ENCODE measurements at places on chromosomes 16 and 17.

DNA sequence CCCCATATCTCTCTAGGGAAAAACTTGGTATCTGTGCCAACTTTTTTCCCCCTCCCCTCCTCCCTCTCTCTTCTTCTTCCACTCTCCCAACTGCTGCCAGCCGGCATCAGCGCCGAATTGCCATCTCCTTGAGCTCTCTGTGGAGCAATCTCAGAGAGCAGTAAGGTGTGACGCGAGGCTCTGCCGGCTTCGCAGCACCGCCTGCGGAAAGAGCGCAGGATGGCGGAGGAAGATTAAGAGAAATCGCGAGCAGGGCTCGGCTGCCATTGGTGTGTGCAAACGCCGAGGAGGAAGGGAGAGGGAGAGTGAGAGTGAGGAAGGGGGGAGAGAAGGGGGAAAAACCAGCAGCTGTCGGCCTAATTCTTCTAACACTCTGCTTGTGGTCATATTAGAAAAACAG lies 44.2 kb downstream of the NEUROD2 start:
- DNase-seq: no peak

- no peak for DNase-seq
These were observed 17.7 kb upstream of the KCTD5 start for GRCh38 chr16:2664574-2664982.

DNA sequence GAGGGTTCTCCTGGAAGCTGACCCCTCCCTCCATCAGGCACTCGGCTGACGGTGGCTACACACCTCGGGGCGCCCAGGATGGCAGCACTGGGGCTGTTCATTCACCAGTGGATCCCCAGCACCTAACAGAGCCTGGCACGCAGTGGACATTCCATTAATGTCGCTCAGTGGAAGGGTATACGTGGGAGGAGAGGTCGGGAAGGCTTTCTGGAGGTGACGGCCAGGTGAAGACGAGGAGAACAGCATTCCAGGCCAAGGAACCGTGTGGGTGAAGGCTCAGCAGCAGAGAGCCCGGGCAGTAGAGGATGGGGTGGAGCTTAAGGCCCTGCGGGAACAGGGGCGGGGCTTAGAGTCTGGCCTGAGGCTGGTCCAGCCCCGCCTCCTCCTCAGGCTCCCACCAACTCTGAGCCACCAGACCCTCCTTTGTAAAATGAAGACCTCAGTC lies 2.5 kb upstream of the HS3ST6 start:
- DNase-seq: peak; percentile 17

DNA sequence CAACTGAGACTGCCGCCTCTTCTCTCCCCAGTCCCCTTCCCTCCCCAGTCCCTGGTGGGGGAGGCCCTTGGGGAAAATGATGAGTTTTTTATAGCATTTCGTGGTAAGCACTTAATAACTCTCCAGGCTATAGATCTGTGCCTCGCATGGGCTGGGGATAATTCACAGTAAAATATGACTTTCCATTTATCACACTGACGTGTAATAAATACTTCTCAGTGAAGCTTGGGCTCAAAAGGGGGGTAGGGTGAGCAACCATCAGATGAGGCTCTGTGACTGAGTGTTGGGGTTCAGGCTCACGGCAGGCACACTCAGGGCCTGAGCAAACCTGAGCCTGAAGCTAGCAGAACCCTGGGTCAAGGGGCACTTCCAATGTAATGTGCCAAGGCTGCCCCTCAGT lies 101.6 kb downstream of the CCT6B start:
- no peak for DNase-seq

DNA sequence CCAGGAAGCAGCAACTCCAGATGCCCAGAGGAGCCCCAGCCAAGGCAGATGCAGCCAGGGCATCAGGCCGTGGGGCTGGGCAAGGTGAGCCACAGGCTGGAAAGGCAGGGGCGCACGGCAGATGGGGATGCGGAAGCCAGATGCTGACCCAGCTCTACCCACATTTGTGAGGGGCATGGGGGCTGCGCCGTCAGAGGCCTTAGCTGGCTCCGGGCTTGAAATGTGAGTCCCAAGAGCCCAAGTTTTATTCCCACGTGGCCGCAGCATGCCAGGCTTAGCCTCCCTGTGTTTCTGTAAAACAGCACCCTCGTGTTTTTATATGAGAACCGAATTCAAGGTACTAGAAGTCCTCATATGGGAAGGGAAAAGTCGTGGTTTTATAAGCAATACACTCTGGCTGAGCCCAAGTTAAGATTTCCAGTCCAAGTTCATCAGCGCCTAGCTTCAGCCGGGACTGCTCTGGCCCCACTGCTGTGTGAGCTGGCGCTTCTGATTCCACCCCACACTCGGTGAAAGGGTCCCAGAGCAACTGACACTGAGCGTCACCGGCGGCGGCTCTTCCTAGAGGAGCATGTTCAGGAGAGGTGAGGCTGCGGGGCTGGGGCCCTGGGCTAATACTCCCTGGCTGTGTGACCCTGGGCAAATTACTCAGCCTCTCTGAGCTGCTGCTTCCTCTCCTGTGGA lies 6.7 kb upstream of the C16orf95 start:
- DNase-seq: peak; percentile 81

DNA sequence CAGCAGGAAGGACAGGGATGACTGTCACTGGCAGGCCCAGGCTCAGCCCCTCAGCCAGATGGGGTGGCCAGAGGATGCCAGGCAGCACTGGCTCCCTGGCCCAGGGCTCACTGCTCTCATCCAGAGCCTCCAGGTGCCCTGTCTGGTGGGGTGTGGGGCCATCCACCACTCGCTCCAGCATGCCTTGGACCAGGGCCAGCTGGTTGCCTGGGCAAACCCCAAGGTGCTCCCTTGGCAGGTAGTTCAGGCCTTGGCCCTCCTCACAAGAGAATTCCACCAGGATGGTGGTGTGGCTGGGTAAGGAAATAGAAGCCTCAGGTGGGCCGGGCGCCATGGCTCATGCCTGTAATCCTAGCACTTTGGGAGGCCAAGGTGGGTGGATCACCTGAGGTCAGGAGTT lies 29.4 kb downstream of the LGALS9 start:
- DNase-seq: no peak

DNA sequence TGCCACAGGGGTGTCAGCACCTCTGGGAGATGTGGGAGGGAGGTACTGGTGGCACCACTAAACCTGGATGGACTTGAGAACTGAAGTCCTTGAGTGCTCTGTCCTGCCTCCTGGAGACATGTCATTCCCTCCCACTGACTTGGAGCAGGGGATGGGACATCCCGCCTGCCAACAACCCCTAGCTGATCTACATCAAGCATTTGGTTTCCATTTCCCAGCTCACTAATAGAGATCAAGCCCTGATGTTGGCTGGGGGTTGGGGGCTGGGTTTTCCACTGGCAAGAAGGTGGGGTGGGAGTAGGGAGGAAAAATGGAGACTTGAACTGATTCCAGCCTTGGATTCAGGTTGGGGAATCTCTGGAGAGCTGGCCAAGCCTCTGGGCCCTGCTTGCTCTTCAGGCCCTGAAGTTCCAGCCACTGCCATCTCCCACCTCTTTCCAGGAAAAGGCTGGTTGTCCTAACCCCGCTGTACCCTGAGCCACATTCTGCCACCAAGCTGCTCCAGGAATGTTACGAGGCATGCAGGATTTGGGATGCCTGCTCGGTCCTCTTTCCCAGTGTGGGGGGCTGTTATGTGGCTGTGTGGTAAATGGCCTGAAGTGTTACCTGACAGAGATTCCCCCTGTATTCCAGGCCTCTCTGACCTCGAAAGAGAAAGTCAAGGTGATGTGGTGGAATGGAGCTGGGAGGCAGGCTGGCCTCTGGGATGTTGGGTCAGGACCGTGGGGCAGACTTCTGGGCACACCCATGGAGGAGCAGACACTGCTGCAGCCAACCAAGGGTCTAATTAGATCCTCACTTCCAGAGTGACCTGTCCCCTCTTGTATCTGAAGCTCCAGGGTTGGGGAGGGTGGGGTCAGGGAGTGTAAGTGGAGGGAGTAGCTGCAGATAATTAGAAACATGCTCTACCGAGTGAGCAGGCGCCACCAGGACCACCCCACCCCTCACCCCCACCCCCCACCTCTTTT lies 16.7 kb downstream of the IGFBP4 start:
- no peak for DNase-seq
